ENCODE measurements at places on chromosomes 1 and 21.
A peak's percentile ranks its signal among the peaks of the same experiment; 100 is the strongest.

DNA sequence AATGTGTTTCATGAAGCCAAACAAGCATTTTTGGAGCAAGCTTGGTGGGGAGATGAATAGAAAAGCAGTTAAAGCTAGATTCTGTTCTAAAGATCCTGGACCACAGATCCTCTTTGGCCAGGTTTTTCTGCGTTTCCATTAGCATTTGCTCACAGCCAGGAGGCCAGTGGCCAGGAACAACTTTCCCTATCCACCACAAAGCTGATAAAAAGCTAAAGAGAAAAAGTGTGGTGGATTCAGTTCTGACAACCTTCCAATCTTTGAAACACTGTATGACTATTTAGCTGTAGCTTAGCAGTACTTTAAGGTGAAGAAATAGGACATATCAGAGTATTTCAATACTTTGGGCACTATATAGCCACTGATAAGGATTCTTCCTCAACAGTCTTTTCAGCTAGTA, 3.0 kb upstream of the NEK7 start:
- DNase-seq: no peak

DNA sequence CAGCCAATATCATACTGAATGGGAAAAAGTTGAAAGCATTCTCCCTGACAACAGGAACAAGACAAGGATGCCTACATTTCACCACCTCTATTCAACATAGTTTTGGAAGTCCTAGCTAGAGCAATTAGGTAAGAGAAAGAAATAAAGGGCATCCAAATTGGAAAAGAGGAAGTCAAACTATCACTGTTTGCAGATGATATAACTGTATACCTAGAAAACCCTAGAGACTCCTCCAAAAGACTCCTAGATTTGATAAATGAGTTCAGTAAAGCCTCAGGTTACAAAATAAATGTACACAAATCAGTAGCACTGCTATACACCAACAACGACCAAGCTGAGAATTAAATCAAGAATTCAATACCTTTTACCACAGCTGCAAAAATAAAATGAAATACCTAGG, 171.3 kb upstream of the HP1BP3 start:
- no peak for DNase-seq

- peak; percentile 42 for DNase-seq
Measured at GRCh38 chr21:43361493-43362296, 65.2 kb downstream of the SIK1 start.

- no peak for DNase-seq
Measured at GRCh38 chr1:219085082-219085481, 88.6 kb upstream of the LYPLAL1 start.

- DNase-seq: no peak
Measured at GRCh38 chr1:31248276-31248675, 8.6 kb upstream of the NKAIN1 start.

- no peak for DNase-seq
Measured at GRCh38 chr21:42315296-42315891, at the start of gene TFF3. TFF3 (minus strand) TSS chr21:42315409; CDS start chr21:42315374, 35 bp downstream.

GRCh38 chr1:84573481-84573966, 716 bp downstream of the CTBS start:
- DNase-seq: no peak

DNA sequence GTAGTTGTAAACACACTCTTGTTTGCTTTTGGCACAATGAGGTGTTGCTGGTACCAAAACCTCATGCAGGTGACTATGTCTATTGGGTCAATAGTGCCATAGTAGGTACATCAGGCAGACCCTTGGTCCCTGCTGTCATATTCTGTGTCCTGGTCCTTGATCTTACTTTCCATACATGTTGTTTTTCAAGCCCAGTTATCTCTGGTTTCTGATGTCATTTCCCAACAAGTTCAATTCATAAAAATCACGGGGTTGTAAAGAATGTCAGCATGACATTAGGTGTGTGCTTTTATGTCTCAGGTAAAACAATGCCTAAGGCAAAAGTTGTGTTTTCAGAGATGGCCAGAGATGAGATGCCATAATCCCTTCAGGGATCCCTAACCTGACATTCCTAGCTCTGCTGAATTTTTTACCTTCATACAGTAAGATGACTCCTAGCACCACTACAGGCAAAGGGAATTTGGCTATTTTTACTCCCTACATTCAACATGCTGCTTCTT, 390.3 kb upstream of the PKN2 start:
- DNase-seq: no peak

DNA sequence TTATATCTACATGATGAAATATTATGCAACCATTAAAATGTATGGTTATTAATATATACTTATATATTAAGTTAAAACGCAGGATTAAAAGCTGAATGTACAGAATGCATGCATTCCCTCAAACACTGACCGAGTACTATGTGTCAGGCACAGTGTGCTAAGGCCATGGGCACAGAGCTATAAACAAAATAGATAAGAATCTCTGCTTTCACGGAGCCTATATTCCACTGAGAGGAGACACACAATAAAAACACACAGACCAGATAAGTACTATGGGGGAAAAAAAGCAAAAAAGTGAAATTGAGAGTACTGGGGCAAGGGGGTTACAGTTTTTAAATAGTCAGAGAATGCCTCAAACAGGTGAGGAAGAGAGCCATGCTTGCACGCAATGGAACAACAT, 62.7 kb downstream of the GPATCH2 start:
- no peak for DNase-seq

DNA sequence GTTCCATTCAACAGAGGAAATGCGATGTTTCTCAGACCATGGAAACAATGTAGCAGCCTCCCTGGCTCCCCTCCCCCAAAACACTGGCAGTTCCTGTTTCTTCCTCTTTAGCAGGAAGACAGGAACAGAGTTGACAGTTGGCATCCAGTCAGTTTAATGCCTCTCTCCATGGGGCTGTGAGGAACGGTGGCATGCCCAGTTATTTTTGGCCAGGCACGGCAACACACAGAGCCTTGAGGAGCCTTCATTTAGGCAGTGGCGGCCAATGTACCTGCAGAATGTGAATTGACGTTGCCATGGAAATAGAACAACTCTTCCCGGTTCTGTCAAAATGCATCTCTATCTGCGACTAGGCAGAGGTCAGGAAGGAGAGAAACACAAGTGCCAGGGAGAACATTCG, 330.6 kb downstream of the DSCAM start:
- no peak for DNase-seq

DNA sequence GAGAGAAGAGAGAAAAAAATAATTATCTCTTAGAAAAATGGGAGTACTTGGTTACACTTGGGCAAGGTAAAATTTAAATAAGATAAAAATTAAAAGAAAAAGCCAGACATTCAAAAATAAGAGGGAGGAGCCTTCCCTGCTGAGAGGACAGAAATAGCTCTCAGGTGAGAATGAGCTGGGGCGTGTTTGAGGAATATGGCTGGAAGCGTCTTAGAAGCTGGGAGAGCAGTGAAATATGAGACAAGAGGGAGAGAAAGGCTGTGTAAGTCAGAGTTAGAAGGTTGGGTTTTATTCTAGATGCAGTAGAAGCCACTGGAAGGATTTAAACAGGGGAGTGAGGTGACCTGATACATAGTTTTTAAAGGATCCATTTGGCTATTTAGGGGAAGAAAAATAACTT, 154.2 kb upstream of the L1TD1 start:
- no peak for DNase-seq

DNA sequence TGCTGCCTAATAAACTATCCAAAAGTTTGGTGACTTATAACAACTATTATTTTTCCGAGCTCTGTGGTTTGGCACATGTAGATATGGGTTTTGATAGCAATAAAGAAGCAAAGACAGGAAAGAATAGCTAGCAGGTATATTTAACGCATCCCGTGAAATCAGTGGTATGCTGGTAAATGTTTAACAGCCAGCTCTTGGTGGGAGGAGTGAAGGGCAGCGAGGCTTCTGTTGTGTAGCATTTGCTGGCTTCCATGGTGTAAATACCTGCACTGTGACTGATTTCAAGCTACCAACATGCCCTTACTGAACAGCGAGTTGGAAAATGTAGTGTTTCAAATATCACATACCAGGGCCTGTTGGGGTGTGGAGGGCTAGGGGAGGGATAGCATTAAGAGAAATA, 291.0 kb downstream of the PRDM2 start:
- DNase-seq: no peak

GRCh38 chr1:11373895-11374747, 101.1 kb downstream of the UBIAD1 start:
- no peak for DNase-seq

DNA sequence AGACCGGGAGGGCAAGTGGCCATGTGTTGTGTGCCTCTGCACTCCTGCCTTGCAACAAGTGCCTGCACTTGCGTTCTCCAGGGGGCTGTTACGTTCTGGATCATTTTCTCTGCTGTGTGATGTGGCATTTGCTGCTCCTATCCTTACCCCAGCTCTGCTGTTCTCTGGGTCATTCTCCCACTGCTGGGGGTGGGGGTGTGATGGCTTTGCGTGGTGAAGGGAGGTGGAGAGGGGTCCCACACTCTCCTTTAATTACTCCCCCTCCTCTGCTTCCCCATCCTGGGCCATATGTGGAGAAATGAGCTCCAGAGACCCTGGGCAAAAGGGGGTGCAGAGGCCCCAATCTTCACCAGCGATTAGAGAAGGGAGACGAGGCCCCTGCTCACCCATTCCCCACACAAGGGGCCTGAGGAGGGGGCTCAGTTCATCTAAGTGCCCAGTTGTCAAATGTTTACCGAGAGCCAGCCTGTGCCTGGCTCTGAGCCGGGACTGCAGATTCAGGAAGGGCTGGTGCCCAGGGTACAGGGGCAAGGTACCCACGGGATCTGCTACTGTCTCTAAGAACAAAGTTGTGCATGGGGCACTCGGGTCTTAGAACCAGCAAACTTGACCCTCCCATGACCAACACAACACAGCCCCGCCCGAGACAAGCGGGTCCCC, 355.4 kb downstream of the PTPRU start:
- no peak for DNase-seq

DNA sequence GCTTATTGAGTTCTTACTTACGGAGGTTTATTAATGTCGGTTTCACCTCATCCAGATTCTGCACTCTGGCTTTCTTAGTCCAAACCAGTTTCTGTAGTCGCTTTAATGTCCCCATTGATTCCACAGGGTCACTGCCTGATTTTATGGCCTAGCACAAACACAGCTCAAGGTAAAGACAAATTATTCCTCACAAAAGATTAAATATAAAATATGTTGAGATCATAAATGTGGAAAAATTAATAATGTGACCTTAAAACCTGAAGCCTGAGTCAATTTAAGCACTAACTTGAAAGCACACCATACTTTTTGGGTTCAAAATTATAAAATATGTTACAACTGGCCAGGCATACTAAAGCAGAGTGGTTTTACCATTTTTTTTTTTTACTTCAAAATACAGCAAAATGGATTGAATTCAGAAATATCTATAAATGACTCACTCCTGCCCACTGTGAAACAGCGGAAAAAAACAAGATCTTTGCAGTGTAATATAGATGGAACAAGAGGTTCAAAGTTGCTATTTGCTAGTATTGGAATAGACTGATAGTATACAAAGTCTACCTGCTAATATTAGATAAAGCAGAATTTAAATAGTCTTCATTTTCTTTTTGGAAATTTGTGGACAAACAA, 37.6 kb upstream of the SAMSN1 start:
- DNase-seq: no peak

GRCh38 chr1:232443372-232443771, 186.6 kb downstream of the SIPA1L2 start:
- DNase-seq: no peak

DNA sequence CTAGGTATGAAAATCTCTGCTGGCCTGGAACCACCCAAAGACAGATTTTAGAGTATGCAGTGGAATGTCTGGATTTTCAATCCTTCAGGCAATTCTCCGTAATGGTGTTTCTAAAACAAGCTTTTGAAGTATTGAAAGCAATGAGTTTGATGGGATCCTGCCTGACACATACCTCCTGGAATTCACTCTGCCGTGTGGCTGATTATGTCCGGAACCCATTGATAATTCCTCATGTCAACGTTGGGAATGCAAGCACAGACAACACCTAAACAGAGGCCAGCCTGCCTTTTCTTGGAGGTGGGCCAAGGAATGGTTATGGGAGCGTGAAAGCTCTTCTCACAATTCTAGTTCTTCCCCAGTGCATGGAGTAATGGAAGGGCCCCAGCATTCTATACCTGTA, 168.9 kb upstream of the HMCN1 start:
- no peak for DNase-seq

GRCh38 chr1:69947837-69948236, 257.5 kb downstream of the LRRC40 start:
- DNase-seq: no peak

DNA sequence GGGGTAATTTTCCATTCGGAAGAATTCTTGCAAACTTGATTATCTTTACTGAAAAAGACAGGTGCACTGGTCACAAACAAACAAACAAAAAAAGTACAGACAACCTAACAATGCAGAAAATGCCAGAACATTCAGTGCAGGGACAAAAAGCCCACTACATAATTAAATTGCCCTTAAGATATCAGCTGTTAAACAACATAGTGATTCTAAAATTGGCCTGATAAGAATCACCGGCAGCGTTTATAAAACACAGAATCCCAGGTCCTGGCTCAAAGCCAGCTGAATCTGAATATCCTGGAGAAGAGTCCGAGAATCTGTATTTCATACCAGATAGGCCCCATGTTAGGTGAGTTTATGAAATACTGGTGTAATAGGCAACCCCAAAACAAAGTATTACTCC, 6.1 kb downstream of the PLPP3 start:
- DNase-seq: no peak

- no peak for DNase-seq
Measured at GRCh38 chr1:67733681-67734322, 48.8 kb downstream of the GADD45A start.

DNA sequence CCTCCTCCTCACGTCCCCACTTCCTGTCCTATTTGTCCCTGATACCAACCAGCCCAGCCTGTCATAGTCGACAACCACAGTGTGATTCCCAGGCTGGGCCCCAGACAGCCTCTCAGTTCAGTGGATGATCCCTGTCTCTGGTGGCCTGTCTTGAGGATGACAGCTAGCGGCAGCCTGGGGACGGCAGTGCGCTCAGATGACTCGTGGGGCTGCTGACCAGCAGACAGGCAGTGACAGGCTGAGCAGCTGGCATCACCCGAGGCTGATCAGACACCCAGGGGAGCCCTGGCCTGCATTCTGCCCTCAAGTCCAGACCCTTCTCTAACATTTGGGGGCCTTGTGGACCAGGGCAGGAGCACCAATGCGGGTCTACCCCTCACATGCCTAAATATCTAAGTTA, 21.0 kb downstream of the NKAIN1 start:
- no peak for DNase-seq

DNA sequence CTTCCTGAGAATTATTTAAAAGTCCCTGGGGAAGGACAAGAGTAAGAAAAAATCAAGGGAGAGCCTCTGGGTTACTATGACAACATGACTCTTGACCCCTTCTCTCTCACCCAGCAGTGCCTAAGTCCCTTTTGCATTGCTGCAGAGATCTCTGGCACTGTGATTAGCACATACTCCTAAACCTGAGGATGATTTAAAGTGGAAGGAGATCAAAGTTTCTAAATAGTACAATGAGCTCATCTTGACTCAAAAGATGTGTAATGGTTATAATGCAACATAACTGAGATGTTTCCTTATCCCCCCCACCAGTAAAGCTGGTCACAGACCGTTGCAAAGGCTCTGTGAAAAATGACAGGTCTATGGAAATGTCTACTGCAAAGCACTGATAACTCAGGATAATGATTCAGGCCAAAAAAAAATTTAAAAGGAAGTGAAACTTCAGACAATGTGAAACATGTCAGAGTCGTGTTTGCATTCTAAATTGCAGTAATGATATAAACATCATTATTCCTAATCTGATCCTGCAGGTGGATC, 519.2 kb downstream of the KIF26B start:
- no peak for DNase-seq

- DNase-seq: no peak
Measured at GRCh38 chr1:3955196-3955772, 55.2 kb upstream of the C1orf174 start.

Measured in effector CD4-positive, alpha-beta T cell (primary cell).